ENCODE measurements at places on chromosomes 6 and 20.

DNA sequence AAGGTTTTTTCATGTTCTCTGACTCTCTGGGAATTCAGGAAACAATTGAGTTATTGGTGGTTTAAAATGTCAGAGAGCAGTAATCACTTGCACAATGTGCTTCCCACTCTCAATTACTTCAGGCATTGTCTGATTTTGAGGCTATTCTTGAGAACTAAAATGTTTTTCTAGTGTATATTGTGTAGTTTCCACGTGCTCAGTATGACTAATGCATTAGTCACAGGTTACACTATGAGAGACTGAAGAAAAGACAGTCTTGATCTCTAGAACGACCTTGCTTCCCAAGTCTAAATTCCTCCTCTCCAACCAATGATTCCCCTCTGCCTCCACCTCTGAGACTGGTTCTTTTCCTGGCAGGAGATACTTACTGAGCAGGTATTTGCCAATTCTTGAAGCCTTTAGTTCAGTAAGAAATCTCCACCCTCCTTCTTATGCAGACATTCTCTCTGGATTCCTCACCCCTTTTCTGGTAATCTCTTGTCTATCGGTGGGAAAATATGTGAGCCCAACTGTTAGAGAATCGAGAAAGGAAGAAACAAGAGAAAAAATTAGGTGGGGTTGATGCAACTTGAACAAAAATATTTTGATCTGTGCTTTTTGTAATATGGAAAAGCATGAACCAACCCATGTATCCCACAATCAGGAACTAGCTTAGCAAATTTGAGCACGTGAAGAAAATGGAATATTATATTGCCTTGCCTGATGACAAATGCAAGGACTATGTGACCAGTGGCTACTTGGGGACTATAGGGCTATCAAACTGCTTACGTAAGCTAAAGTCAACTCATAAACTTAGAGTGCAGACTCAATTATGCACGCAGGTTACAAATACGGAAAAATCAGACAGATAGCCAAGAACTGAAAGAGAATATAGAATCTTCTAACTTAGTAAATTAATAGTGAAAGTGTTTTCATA is 61.1 kb upstream of the SLC22A16 start:
- DNase-seq = no peak

DNA sequence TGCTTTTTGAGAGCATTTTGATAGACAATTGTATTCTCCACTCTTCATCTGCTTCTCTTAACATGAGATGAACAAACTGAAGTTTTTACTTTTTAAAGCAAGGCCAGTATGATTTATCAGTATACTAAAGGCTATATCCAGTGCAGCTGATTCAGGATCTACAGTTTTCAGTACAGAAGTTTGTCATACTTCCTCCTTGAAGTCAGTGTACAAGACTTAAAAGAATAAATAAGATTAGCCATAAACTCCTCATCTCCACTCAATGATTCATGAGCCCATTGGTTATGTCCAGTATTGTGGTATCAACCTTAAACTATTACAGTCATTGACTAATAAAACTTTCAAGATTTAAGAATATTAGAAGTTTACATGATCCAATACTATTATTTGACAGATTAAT is 374.8 kb upstream of the EPHA7 start:
- no peak for DNase-seq

- no peak for DNase-seq
Observed at GRCh38 chr6:44062771-44063560, 64.3 kb downstream of the MRPL14 start.

GRCh38 chr20:57598060-57598459 is 22.2 kb downstream of the ZBP1 start:
- no peak for DNase-seq

DNA sequence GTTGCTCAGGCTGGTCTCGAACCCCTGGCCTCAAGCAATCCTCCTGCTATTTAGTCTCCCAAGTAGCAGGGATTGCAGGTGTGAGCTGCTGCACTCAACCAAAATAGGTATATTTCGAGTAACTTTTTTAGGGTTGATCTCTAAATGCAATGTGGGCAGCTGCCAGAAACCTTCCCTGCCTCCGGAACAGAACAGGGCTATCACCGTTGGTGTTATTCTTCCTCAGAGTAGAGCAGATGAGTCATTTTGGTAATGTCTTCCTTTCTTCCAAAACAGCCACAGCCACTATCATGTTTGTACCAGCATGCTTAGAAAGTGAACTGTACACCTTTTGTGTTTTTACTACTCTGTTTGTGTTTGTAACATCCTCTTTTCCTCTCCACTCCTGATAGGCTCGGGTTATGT is 44.1 kb downstream of the SNX9 start:
- DNase-seq = no peak

DNA sequence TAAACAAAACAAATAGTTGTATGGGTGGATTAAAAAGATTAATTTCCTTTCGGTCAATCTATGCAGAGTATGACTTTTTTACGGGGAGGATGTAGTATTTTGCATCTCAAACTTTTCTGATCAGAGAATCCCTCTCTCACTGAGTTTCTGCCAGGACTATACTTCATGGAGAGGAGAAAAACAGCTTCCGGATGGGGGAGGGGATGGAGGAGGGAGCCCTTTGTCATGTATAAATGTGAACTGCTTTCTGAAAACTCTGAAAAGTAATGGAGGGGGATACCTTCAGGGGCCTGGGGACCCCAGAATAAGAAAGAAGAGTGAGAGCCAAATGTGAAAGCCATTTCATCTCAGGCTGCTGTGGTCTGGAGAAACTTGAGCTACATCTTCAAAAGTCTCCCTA is 173.1 kb upstream of the KCNK16 start:
- DNase-seq = no peak

DNA sequence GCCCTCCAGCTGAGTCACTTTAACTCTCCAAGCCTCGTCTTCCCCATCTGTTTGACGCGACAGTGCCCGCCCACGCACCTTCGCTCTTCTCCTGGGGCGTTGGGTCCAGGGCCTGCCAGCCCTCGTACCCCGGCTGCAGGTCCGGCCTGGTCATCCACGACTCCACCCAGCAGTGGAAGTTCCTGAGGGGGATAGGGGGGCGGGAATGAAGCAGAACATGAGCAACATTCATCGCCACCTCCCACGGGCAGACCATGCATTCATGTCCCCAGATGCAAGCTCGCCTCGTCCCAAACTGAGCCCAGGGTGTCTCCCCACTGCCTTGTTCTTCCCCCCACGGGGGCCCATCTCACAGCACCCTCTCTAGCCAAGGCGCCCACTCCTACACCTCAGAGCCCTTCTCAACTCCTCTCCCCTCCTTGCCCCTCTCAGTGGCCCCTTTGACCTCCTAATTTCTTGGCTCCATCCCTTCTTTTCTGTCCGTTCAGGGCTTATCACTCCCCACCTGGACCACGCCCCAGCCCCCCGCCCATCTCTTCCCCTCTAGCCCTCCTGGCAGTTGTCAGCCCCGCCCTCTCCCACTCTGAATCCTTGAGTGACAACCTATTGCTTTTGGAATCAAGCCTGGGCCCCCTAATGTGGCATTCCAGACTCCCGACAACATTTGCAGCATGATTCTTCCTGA is 23.7 kb downstream of the TGM2 start:
- no peak for DNase-seq

GRCh38 chr6:124869416-124869815 is 92.8 kb upstream of the RNF217 start:
- DNase-seq = no peak

GRCh38 chr6:105212587-105212986 is 32.8 kb upstream of the POPDC3 start:
- no peak for DNase-seq

DNA sequence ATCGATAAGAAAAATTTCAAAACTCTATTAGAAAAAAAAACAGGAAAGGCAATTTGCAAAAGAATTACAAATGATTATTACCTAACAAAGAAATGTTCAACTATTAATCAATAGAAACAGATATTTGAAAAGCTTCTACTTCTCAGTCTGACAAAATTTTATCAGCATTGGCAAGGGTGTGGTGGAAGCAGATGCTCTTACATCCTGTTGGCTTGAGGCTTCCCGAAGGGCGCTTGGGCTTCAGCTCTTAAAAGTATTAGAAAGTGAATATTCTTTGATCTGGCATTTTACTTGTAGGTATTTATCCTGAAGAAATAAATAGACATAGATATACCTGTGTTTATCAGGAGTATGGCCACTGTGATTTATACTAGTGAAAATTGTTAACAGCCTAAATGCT is 38.7 kb downstream of the SLC35D3 start:
- no peak for DNase-seq

DNA sequence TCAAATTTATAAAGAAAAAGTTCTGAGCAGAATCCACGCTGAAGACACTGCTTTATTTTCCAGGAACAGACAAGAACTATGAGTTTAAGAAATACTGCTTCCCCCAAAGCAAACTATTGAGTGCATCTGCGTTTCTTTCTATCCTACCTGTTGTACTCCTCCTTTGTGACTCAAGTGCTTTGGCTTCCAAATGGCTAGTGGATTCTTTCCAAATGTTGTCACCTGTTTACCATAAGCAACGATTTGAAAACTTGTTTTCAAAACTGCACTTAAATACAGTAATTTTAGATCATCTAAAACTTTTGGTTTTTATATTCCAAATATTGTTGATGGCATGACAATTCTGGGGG is 9.5 kb downstream of the PXDC1 start:
- DNase-seq = no peak

DNA sequence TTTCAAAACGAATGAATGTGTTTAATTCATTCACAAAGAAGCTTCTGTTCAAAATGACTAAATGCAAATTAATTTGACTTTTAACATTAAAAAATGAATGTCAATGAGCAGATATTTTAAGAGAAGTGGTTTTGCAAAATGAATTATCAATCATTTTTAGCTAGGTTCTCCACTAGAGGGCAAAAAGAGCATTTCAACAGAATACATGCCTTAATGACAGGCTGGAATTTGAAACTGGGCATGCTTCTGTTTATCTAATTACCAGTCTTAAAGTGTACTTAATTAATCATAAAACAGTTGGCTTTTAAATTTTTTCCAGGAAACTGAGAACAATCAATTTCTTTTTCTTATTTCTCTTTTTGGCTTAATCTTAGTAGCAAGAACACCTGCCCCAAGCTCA is 63.8 kb upstream of the TINAG start:
- no peak for DNase-seq

DNA sequence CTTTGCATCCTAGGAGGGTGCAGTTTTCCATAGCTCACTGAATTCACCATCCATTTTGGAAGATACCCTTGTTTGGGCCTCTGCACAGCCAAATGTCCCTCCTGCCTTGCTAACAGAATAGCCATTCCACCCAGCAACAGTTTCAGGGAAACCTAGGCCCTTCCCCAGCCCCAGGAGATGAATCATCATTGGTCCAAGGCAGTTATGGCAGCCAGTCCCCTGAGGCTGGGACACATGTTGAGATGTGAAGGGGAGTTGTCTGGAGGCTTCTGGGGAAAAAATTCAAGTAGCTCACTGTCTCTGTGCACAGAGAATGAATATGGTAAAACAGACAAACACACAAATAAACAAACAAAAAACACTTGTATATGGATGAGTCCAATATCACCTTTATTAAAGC is 17.4 kb upstream of the SIRPB2 start:
- no peak for DNase-seq

All from 8988T (cell line).